ENCODE measurements at places on chromosomes 4 and X.

DNA sequence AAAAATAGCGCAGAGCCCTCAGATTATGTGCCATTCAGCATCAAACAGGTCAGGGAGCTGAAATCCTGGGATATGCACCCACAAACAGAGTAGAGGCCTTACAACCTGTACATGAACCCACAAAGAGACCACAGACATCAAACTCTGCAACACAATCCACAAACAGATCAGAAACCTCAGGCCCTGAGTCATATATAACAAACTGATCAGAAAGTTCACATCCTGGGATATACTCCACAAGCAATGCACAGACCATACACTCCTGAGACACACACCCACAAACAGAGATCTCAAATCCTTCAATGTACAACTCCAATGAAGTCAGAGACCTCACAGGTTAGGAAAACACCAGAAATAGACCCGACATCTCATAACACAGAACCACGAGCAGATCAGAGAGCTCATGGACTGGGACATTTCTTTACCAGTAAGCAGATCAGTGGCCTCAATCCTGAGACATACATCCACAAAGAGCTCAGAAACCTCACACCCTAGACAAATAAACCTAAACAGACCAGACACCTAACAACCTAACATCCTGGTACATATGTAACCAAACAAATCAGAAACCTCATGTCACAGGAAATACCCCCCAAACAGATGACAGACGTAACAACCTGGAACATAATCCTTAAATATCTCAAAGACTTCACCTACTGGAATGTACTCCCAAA lies 24.2 kb downstream of the SUV39H1 start:
- no peak for DNase-seq

- DNase-seq: no peak
Observed at GRCh38 chrX:37077646-37078433, 69.7 kb downstream of the FAM47C start.

GRCh38 chr4:158682066-158682465 lies 10.0 kb downstream of the ETFDH start:
- DNase-seq: no peak

DNA sequence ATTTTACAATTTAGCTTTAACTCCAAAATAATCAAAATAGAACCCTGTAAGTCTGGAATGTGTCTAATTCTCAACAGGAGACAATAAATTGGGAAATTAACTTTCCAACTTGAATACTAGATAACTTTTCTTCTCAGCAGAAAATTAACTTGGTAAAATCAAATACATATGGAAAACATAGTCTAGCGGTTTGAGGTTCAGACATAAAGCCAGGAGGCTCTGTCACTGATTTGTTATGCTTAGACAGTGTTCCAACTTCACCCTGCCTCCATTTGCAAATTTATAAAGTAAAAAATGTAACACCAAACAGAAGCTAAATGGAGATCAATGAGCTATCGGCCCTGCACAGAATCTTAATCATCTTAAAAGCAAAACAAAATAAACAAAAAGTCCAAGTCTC lies 46.3 kb downstream of the TBCK start:
- no peak for DNase-seq

DNA sequence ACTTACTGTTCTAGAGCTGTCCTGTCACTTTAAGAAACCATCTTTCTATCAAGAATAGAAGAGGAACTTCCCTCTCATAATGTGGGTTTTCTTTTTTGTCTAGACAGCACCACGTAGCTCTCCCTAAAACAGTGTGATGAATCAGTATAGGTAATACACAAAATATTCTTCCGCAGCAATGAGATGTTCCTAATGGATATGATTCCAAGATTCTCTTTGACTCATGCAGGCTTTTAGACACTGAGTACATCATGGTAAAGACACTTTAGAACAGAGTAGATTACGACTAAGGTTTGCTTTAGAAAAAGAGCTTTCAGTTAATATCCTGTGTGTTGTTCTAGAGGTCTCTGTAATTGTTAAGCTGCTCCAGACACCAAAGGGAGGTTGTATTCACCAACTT lies 69.8 kb downstream of the PTTG2 start:
- no peak for DNase-seq

DNA sequence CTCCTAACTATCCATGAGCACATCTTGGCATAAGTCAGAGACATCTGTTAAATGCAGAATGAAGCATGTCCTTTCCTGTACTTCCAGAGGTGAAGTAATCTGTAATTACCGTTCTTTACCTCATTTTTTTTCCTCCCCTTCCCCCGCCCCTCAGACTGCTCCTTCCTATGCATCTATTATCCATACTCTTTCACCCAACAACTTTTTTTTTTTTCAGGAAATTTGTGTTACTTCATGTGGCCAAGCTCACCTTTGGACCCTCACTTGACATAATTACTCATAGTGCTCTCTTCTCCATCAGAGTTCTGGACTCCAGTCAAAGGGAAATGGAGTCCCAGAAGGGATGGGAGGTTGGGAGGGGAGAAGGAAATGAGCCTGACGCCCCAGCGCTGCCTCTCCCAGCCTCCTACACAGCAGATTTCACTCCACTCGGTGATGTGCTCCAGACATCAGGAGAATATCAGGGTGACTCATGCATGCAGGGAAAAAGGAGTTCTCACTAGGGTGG lies 568.8 kb downstream of the STIM2 start:
- DNase-seq: no peak

DNA sequence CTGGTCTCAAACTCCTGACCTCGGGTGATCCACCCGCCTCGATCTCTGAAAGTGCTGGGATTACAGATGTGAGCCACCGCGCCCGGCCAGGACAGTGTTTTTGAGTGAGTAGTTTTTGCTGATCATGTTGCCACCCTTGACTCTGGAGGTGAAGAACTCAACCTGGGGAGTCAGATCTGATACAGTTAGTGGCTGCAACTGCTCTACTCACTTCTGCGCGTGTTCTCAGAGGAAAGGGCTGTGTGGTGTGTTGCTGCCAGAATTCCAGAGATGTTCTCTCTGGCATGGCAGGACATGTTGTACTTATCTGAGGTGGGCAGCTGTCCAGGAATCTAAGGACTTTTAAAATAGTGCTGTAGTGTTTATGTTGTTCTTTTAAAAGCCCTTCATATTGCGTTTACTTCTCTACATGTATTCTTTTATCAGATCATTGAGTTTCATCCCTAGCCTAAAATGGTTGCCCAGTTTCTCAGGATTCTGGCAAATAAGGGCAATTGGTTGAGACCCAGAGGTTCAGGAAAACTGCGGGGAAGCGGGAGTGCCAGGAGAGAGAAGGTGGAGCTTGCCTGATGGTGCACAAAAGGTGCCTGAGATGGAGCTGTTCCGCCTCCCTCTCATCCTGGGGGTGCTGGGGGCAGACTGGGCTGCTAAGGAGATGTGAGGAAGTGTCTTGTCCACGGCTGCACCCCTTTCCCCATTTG lies 97.7 kb downstream of the ARHGAP10 start:
- DNase-seq: no peak

DNA sequence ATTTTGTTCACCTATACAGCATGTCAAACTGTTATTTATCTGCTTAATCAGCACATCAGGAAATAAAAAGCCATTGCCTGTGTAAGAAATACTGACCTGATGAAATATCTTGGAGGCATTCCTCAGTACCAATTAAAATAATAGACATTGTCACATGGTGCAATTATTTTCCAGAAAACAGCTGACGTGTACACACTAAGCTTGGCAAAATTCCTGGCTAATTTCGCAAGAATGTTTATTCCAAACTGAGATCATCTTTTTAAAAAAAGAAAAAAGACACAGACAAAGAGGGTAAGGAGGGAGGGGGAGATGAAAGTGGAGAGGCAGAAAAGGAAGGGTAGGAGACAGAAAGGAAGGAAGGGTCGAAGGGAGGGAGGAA lies 61.9 kb upstream of the NFKB1 start:
- no peak for DNase-seq

- DNase-seq: no peak
Observed at GRCh38 chrX:96837808-96838207, 45.9 kb upstream of the RPA4 start.

DNA sequence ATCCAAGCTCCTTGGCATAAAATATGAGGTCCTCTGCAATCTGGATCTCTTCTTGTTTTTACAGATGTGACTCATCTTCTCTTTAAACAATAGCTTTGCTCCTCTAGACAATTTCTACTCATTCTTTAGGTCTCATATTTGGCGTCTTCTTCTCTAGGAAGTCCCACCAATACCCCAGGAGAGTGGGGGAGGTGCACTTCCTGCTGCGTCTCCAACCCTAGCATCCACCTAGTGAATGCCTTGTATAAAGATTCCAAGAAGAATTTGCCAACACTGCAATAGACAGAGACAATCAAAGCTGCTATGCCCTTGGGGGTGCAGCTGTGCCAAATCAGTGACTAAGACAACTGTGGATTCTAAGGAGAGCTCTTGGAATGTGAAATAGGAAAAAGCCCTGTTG lies 45.7 kb upstream of the SLC10A7 start:
- no peak for DNase-seq

- no peak for DNase-seq
Observed at GRCh38 chrX:10254739-10255138, 98.0 kb downstream of the CLCN4 start.

- no peak for DNase-seq
Observed at GRCh38 chr4:169234137-169234855, 36.5 kb downstream of the SH3RF1 start.

DNA sequence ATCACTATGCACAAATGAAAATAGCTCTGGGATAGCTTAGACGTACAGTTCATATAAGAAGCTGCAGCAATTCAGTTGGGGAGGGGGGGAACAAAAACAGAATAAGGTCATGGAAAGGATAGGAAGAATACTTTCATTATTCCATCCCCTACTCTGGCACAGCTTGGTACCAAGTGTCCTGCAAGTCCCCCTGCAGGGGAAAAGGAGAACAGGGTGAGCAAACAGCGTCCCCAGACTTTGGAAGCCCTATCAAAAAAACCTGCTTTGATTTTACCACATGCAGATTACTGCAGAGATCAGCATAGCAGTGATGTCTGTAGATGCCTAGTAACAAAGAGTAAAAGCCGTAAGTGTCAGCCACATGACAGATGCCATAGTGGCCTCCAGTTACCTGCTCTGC lies 209.4 kb upstream of the NEIL3 start:
- DNase-seq: no peak

GRCh38 chrX:25156323-25156722 lies 140.6 kb upstream of the ARX start:
- DNase-seq: no peak

- no peak for DNase-seq
Observed at GRCh38 chr4:16694173-16694883, 204.1 kb downstream of the LDB2 start.

DNA sequence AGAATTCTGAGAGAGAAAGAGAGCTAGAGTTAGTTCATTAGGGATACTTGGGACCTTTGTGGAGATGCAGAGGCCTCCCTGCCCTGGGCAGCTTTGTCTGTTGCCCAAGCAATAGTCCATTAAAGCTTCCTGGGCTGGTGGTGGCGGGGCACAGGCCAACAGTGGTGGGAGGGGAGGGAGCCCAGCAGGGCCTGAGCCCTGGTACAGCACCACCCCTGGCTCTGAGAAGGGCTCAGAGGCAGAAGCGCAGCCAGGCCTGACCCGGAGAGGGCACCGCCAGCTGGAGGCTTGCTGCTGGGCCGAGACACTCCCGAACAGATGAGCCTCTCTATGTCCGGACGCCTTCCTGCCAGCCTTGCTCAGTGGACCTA lies 65.3 kb downstream of the EFNB1 start:
- DNase-seq: no peak

- DNase-seq: no peak
Observed at GRCh38 chrX:150164971-150165600, 198.0 kb upstream of the MAMLD1 start.

DNA sequence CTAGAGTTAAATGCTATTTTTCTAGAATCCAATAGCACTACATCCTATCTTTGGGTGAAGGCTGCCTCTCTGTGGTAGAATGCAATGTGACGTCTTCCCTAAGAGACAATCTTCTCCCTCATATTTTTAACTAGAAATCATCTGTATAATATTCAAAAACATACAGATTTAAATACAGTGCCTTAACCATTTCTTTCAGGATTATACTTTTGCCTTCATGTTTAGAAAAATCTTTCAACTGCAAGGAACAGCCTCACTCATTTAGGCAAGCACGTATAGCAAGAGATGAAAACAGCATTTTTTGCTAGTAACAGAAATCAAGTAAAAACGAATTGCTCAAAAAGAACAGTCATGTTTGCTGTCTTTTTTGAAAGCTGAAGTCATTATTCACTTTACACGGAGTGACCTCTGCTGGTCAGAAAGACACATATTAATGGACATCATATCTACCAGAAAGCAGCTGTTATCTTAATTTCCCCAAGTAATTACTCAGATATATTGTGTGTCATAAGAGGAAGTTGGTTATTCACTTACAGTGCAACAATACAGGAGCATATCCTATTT lies 422.3 kb downstream of the STPG2 start:
- no peak for DNase-seq

DNA sequence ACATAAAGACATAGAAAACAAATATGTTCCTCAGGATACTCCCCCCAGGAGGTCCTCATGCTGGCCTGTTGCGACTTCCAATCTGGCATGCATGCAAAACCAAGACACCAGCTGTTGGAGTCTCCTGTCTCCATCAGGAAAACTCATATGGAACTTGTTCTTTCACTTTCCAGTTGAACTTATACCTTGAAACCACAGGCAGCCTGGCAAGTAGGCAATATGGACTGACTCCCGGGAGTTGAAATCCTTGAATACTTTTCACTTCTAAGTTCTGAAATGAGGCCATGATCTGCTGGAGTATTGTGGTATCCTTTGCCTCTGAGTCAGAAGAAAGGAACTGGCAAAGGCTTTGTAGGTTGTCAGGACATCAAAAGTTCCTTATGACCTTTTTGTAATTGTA lies 444.2 kb downstream of the IDS start:
- DNase-seq: no peak

GRCh38 chr4:44661940-44662622 lies 10.7 kb upstream of the YIPF7 start:
- DNase-seq: no peak

DNA sequence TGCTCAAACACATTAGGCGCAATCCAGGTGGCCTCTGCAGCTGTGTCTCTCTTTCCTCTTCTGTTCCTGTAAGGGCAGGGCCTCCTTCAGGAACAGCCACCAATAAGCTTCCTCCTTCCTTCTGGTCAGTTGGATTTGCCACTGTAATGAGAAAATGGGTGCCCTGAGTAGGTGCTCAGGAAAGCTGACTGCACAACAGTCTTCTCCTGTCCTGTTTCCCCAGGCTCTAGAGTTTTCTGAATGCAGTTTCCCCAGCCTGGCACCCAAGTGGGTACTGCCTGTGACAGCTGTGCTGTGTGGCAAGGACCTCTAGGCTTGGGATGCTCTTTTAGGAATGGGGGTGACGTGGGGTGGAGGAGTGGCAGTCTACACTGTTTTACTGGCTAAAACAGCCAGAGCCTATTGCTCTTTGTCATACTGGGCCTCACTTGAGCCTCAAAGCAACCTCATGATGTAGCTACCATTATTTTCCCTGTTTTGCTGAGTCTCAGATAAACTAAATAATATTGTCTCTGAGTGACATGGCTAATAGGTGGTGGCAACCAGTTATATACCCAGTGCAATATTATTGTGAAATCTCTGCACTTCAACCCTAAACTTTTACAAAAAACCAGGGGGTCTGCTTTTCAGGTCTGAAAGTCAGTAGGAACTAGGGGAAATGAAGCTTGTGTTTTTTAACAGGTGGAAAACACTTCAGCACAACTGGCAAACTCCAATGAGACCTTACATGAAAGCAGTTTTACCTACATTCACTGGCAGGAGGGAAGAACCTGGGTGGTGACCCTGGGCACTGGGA lies 1.2 kb downstream of the CXCL2 start:
- DNase-seq: no peak

All from activated T-helper 9 cell treated with anti-CD3 and anti-CD28 coated beads, Interleukin-2, amount 50 U/mL, for 16 hours (primary cell).